ENCODE measurements at places on chromosomes 13 and 19.

- H3K36me3 ChIP-seq, result peaks cover 36% of the 10 kb centered on the region
- no peak for DNase-seq
- no peaks in the 10 kb centered on the region for H3K4me1 ChIP-seq
Measured at GRCh38 chr19:16428372-16429036, 43.3 kb downstream of the EPS15L1 start.

- H3K27ac ChIP-seq, result no peak overlapping the region
- no peak overlapping the region for H3K4me3 ChIP-seq
Measured at GRCh38 chr19:5594521-5594950, 26.8 kb upstream of the TINCR start.

- H3K27me3 ChIP-seq, result no peaks in the 10 kb centered on the region
- H3K36me3 ChIP-seq, result no peaks in the 10 kb centered on the region
- no peak overlapping the region for H3K27ac ChIP-seq
- no peaks in the 10 kb centered on the region for H3K4me1 ChIP-seq
- H3K4me3 ChIP-seq, result no peak overlapping the region
Measured at GRCh38 chr13:113655346-113656002, 2.5 kb downstream of the ATP4B start.

- no peaks in the 10 kb centered on the region for H3K36me3 ChIP-seq
- peaks cover 28% of the 10 kb centered on the region for H3K4me1 ChIP-seq
- H3K27ac ChIP-seq, result no peak overlapping the region
- peak overlapping the region; percentile 62 for H3K4me3 ChIP-seq
- H3K27me3 ChIP-seq, result peaks cover 8% of the 10 kb centered on the region
- peak; percentile 64 for DNase-seq
Measured at GRCh38 chr19:47230054-47230920, 712 bp downstream of the BBC3 start.

DNA sequence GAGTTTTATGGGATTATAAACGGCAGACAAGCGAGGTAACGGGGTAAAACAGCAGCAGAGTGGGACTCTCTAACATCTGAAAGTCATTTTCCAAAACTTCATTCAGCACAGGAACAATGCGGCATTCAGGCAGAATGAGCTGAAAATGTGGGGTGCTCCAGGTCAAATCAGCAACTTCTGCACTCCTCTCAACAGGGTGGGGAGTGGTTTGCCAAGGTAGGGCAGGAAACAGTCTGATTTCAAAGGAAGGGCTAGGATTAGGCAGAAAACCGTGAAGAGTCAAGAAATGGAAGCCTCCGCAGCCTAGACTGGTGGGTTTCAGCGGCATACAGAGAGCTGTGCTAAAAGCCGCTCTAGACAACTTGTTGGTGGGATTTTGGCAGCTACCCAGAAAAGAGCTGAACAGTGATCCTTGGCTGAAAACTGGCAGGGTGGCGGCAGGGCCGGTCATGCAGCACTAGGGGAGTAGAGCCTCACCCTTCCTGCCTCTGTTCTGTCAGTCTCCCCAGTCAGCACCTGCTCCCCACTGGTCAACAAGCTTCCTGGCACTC lies 154.2 kb upstream of the KLF12 start:
- H3K4me1 ChIP-seq, result peaks cover 7% of the 10 kb centered on the region
- DNase-seq, result peak; percentile 94
- H3K27ac ChIP-seq, result peak overlapping the region; percentile 69
- no peaks in the 10 kb centered on the region for H3K27me3 ChIP-seq

- no peak overlapping the region for H3K4me3 ChIP-seq
- no peak overlapping the region for H3K27ac ChIP-seq
- H3K36me3 ChIP-seq, result no peaks in the 10 kb centered on the region
- H3K4me1 ChIP-seq, result no peaks in the 10 kb centered on the region
Measured at GRCh38 chr19:37955986-37956385, 49.0 kb downstream of the SIPA1L3 start.

DNA sequence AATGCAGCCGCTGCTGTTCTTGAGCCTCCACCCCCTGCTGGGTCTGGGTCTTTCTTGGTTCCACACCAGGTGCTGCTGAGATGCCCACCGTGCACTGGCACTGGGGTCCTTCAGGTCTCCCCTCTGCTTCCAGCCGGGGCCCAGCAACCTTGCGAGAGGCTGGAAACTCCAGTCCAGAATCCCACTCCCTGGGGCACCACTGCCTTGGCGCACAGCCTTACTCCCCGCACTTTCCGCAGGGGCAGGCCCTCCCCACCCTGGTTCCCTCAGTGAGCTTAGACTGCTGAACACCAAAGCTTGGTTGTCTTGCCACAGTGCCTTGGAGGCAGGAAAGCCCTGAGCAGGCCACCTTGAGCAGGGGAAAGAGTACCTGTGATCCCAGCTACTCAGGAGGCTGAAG lies 60.0 kb downstream of the ANKRD10 start:
- H3K27ac ChIP-seq, result no peak overlapping the region
- no peaks in the 10 kb centered on the region for H3K27me3 ChIP-seq
- H3K36me3 ChIP-seq, result no peaks in the 10 kb centered on the region
- H3K4me3 ChIP-seq, result no peak overlapping the region
- DNase-seq, result no peak

DNA sequence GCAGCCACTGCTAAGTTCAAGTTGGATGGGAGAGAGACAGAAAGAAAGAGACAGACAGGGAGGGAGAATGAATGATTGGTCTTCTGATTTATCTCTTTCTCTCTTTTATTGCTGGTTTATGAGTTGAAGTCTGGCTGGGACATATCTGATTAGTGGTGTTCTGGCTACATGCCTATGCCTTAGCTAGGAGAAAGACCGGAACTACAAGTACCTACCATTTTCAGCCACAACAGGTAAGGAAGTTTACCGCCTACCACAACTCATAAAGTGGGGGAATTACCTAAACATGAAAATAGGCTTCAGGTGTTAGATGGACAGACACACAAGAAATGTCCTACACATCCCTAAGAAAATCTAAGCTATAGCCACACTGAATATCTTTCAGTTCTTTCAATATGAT lies 36.6 kb upstream of the GPC6 start:
- DNase-seq, result no peak
- H3K27me3 ChIP-seq, result no peaks in the 10 kb centered on the region
- H3K27ac ChIP-seq, result no peak overlapping the region
- no peaks in the 10 kb centered on the region for H3K4me1 ChIP-seq
- H3K4me3 ChIP-seq, result no peak overlapping the region

GRCh38 chr13:114029866-114030625 lies 56.2 kb upstream of the C13orf46 start:
- no peak for DNase-seq
- H3K4me3 ChIP-seq, result no peak overlapping the region
- no peaks in the 10 kb centered on the region for H3K27me3 ChIP-seq
- H3K4me1 ChIP-seq, result peaks cover 27% of the 10 kb centered on the region
- no peak overlapping the region for H3K27ac ChIP-seq
- peaks cover 7% of the 10 kb centered on the region for H3K36me3 ChIP-seq

DNA sequence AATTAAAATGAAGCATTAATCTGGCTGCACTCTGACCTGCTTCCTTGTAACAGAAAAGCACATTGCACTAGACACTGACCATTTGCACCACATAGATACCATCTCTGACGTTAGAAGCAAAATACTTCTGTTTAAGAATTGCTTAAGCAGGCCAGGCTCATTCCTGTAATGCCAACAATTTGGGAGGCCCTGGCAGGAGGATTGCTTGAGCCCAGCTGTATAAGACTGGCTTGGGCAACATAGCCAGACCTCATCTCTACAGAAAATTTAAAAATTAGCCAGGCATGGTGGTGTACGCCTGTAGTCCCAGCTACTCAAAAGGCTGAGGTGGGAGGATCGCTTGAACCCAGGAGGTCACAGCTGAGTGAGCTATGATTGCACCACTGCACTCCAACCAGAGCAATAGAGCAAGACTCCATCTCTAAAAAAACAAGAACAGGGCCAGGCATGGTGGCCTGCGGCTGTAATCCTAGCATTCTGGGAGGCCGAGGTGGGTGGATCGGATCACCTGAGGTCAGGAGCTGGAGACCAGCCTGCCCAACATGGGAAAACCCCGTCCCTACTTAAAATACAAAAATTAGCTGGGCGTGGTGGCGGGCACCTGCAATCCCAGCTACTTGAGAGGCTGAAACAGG lies 7.0 kb upstream of the TLE6 start:
- no peak overlapping the region for H3K4me3 ChIP-seq
- peaks cover 29% of the 10 kb centered on the region for H3K4me1 ChIP-seq
- H3K27ac ChIP-seq, result no peak overlapping the region
- H3K36me3 ChIP-seq, result no peaks in the 10 kb centered on the region
- no peaks in the 10 kb centered on the region for H3K27me3 ChIP-seq

- H3K27ac ChIP-seq, result no peak overlapping the region
- H3K4me1 ChIP-seq, result no peaks in the 10 kb centered on the region
- DNase-seq, result peak; percentile 91
- H3K36me3 ChIP-seq, result peaks cover 75% of the 10 kb centered on the region
- no peaks in the 10 kb centered on the region for H3K27me3 ChIP-seq
- no peak overlapping the region for H3K4me3 ChIP-seq
Measured at GRCh38 chr19:12703046-12703445, 6.6 kb upstream of the FBXW9 start.

DNA sequence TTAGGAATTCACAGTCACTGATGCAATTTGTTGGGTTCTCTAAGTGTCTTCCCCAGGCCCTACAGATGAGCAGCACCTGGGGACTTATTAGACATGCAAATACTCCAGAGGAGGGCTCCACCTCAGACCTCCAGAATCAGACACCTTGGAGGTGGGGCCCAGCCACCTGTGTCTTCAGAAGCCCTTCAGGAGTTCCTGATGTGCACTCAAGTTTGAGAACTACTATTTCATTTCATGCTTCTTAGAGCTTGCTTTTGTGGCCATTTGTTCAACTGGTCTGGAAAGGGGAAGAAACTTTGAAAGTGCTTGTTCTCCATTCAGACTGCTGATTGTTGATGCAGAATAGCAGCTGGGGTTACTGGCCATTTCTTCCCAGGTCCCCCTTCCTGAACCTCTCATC lies 472.0 kb downstream of the COG6 start:
- H3K36me3 ChIP-seq, result no peaks in the 10 kb centered on the region
- no peaks in the 10 kb centered on the region for H3K27me3 ChIP-seq
- no peak overlapping the region for H3K27ac ChIP-seq
- H3K4me3 ChIP-seq, result no peak overlapping the region
- H3K4me1 ChIP-seq, result peaks cover 5% of the 10 kb centered on the region

DNA sequence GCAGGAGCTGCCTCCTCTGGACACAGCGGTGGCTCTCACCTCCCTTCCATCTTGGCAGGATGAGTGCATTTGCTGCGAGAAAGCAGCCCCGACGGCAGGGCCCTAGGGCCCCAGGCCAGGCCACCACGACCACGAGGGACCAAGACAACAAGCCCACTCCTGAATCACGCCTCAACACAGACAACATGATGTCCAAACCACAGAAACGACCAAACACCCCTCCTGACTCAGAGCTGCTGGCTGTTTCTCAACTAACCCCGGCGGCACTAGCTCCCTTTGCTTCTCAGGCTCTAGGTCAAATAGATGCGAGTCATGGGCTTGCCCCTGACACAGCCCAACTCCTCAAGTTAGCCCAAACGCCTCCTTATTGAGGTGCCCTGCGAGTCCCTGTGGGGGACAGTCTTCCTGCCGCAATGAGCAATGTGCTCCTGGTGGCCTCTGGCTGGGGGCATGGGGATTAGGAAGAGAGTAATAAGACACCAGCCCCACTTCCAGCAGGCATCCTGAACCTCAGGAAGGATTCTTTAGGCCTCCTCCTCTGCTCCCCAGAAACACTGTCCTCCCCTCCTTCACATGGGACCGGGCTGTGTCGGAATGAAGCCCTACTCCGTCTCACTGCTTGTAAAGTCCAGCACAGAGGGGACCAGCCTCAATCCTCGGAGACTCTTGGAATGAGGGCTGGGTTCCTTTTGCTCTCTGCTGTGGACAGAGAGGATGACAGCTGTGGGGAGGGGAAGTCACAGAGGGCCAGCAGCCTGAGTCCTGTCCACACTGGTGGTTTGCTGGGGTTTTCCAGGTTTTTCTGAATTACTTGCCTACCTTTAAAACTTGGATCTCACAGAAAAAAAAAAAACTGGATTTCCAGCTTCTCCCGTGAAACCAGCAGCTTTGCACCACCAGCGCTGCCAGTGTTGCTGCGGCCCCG lies 6.9 kb upstream of the ATF5 start:
- no peak overlapping the region for H3K27ac ChIP-seq
- H3K27me3 ChIP-seq, result no peaks in the 10 kb centered on the region
- DNase-seq, result peak; percentile 37
- no peak overlapping the region for H3K4me3 ChIP-seq
- H3K36me3 ChIP-seq, result peaks cover 82% of the 10 kb centered on the region
- peaks cover 10% of the 10 kb centered on the region for H3K4me1 ChIP-seq

- H3K27ac ChIP-seq, result no peak overlapping the region
- no peaks in the 10 kb centered on the region for H3K36me3 ChIP-seq
- peaks cover 4% of the 10 kb centered on the region for H3K4me1 ChIP-seq
- no peak for DNase-seq
- no peak overlapping the region for H3K4me3 ChIP-seq
Measured at GRCh38 chr13:35700671-35701070, 224.2 kb upstream of the MAB21L1 start.

- no peak overlapping the region for H3K27ac ChIP-seq
- no peak for DNase-seq
- no peaks in the 10 kb centered on the region for H3K36me3 ChIP-seq
- H3K4me3 ChIP-seq, result no peak overlapping the region
Measured at GRCh38 chr19:16715611-16716010, 4.0 kb upstream of the NWD1 start.

DNA sequence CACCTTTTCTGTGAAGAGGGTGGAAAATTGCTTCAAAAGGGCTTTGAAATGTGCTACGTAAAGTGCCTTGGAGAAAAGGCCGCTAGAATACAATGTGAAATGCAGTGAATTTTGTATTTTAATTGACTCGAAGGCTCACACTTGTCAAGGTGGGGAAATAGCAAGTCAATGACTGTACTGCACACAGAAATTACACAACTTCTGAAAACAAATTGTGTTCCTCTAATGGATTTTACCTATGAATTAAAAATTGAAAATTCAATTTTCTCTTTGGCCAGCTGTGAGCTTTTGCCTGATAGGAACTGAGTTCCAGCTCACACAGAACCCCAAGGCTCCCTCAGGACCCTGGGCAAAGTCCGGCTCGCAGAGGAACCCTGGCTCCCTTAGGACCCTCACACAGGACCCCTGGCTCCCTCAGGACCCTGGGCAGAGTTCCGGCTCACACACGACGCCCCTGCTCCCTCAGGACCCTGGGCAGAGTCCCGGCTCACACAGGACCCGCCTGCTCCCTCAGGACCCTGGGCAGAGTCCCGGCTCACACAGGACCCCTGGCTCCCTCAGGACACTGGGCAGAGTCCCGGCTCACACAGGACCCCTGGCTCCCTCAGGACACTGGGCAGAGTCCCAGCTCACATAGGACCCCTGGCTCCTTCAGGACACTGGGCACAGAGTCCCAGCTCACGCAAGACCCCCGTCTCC lies 324.9 kb downstream of the UQCRFS1 start:
- H3K4me1 ChIP-seq, result no peaks in the 10 kb centered on the region
- no peak overlapping the region for H3K4me3 ChIP-seq
- H3K27me3 ChIP-seq, result peaks cover 12% of the 10 kb centered on the region

- no peaks in the 10 kb centered on the region for H3K27me3 ChIP-seq
- no peaks in the 10 kb centered on the region for H3K36me3 ChIP-seq
- peak overlapping the region; percentile 91 for H3K27ac ChIP-seq
- H3K4me1 ChIP-seq, result peaks cover 41% of the 10 kb centered on the region
- no peak overlapping the region for H3K4me3 ChIP-seq
- no peak for DNase-seq
Measured at GRCh38 chr13:98996046-98996445, 18.2 kb upstream of the DOCK9 start.

All from SJCRH30 (cell line).